ENCODE measurements at places on chromosomes 4 and X. TPM values are rescaled to one million over a fixed set of nuclear protein-coding genes. Genes with fewer than 3 reads are reported as not detected.

KLHL34 gene
- not detected for total RNA-seq

IQSEC2 gene
- 16.6 TPM for total RNA-seq

ACE2 gene
- not detected for total RNA-seq

PDGFRA gene
- total RNA-seq: 3.2 TPM

TACR3 gene
- total RNA-seq: not detected

CXCL9 gene
- not detected for total RNA-seq

ARX gene
- total RNA-seq: not detected

DNA sequence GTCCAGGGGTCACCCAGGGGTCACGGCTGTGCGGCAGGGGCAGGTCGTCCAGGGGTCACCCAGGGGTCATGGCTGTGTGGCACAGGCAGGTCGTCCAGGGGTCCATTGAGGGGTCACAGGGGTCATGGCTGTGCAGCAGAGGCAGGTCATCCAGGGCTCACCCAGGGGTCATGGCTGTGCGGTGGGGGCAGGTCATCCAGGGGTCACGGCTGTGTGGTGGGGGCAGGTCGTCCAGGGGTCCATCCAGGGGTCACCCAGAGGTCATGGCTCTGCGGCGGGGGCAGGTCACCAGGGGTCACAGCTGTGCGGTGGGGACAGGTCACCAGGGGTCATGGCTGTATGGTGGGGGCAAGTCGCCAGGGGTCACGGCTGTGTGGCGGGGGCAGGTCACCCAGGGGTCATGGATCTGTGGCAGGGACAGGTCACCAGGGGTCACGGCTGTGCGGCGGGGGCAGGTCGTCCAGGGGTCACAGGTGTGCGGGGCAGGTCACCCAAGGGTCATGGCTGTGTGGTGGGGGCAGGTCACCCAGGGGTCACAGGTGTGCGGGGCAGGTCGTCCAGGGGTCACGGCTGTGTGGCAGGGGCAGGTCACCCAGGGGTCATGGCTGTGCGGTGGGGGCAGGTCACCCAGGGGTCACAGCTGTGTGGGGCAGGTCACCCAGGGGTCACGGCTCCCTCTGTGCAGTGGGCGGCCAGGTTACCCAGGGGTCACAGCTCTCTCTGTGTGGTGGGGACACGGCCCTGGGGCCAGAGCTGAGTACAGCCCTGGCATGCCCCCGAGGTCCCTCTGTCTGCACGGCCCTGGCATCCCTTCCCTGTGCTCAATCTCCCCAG lies 16.0 kb downstream of the ATP5ME start:
- DNase-seq: no peak

- no peak for DNase-seq
Observed at GRCh38 chr4:16078195-16078760, 5.5 kb downstream of the PROM1 start.

DNA sequence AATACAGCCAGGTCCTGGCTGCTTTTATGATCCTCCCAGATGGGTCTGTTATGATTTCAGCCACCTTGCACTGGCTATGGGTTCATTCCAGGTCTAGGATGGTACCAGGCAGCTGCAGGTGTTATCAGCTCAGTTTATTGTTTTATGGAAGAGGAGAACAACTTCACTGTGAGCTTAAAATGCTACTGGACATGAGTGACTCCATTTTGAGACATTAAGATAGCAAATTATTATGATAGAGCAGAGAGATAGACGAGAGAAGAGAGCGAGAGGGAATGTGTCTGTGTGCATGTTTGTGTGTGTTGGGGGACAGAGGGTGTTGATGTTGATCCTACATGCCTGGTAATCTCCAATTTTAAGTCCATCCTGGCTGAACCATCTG lies 820.2 kb downstream of the FSTL5 start:
- DNase-seq: no peak

DNA sequence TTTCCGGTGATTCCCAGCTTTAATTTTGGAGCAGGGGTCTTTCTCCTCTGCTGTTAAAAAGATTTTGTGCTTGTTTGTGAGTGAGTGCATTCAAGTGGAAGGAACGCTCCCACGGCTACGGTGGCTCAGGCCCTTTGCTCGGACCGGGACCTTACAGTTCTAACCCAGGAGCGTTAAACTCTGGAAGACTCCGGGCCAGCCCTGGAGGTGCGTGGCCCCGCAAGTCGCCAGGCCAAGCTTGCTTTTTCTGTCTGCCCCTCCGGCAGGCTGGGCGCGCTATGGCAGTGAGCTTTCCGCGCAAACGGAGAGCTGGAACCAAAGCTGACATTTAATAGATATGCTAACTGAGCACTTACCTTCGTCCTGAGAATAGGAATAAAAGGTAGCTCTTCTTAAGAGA lies 18.3 kb upstream of the PITX2 start:
- DNase-seq: no peak

GRCh38 chrX:24125028-24125612 lies 24.4 kb upstream of the ZFX start:
- DNase-seq: no peak

DNA sequence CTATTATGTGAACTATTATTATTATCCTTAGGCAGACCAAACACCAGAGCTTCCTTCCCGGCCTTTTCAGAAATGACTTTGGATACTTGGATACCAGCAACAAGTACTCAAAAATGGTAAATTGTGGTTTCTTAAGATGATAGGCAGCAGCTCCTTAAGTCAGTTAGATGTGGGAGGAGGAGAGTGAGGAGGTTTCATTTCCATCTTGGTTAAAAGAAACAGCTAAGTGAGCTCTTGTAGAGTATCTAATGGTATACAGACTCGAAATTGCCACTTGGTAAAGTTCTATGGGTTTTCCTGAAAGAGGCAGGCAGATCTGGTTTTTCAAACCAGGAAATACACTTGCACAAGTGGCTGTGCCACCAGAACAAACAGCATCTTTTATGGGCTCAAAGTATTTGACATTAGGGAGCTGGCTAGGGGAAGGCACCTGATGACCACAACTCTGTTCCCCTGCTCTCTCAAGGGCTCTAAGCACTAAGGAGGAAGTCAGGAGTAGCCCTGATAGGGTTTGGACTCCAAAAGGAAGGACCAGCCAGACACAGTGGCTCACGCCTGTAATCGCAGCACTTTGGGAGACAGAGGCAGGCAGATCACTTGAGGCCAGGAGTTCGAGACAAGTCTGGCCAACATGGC lies 130.9 kb downstream of the TMEM164 start:
- DNase-seq: no peak

GRCh38 chr4:189656641-189657040 lies 284.0 kb upstream of the FRG1 start:
- DNase-seq: no peak

DNA sequence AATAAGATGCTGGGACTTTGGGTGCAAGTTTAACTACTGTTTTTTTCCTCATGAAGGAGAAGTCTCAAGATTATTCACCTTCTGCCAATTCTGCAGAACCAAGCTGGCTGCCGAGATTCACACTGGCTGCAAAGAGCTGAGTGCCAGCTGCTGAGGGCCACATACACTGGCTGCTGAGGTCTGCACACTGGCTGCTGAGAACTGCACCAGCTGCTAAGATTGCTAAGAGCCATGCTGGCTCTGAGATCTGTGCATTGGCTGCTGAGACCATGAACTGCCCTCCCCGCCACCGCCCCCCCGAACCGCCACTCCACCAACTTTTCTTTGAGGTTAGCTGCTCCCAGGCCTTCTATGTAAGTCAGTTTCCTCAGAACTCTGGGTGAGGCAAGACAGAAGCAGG lies 330.3 kb downstream of the CBLL2 start:
- no peak for DNase-seq

GRCh38 chr4:107705742-107706556 lies 14.1 kb downstream of the PAPSS1 start:
- DNase-seq: no peak

DNA sequence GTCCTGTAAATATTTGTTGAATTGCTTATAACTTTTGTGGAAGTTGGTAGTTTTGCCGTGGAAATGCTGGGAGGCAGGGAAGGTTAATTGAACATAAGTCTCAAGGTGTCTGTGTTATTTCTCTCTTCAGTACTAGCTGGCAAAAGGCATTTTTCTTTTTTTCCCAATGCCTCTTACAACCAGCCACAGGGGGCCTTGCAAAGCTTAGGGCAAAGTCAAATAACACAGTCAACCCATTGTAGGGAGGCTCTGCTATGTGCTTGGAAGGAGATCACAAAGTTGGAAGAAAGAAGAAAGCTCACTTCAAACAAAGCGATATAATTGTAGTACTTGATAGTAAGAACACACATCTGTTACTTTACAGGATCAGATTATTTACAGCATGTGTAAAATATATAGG lies 802.6 kb downstream of the PDHA2 start:
- DNase-seq: no peak

GRCh38 chr4:24476282-24476681 lies 108.1 kb downstream of the DHX15 start:
- no peak for DNase-seq

DNA sequence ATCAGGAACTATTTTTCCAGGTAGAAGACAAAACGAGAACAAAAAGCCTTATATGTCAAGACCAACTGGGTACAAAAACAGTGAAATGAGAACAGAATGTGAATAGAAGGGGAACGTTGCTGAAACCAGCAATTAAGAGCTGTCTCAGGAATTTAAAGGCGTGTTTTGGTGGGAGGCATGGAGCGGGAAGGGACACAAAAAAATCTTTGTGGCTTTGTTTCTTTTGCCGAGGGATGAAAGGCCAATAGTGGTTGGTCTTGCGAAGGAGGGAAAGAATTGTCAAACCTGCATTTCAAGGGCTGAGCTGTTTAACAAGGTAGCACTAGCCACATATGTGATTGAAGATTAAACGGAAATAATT lies 103.8 kb downstream of the USP46 start:
- no peak for DNase-seq

- DNase-seq: no peak
Observed at GRCh38 chrX:92231391-92231790, 452.2 kb downstream of the PCDH11X start.

DNA sequence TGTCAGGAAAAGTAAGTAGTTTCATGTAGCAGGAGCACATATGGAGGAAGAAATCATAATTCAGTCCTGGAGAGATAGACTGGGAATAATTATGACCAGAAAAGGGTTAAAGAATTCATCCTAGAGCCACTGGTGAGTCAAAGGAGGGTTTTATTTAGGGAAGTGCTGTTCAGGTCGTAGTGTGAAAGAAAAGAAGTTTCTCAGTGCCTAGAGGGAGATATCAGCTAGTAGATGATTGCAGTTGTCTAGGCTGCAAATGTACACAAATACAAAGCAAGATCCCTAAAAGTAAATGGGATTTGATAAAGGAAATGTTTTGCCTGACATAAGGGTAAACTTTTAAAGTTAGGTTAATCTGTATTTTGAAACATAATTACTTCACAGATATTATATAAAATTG lies 403.2 kb downstream of the ACTRT1 start:
- no peak for DNase-seq

- DNase-seq: no peak
Observed at GRCh38 chrX:16213961-16214360, 46.7 kb downstream of the MAGEB17 start.

DNA sequence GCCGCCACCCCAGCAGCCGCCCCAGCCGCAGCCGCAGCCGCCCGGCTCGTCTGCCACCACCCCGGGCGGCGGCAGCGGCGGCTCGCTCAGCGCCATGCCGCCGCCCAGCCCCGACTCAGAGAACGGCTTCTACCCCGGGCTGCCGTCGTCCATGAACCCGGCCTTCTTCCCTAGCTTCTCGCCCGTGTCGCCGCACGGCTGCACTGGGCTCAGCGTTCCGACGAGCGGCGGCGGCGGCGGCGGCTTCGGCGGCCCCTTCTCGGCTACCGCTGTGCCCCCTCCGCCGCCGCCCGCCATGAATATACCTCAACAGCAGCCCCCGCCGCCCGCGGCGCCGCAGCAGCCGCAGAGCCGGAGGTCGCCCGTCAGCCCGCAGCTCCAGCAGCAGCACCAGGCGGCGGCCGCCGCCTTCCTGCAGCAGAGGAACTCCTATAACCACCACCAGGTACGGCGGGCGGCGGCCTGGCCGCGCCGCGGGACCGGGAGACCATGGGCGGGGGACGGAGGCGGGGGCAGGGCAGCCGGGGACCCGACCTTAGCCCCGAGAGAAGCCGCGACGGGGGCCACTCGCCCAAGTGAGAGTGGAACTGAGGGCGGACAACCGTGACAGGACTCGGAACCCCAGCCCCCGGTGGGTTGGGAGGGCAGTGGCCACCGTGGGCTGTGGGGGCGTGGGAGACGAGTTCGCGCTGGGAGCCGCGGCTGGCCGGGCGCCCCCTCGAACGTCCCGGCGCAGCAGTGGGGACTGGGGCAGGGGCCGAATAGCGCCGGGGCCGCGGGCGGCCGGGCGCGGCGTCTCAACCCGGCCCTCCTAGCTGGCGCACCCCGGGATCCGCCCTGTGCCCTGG lies 1.8 kb downstream of the CPEB2 start:
- no peak for DNase-seq

DNA sequence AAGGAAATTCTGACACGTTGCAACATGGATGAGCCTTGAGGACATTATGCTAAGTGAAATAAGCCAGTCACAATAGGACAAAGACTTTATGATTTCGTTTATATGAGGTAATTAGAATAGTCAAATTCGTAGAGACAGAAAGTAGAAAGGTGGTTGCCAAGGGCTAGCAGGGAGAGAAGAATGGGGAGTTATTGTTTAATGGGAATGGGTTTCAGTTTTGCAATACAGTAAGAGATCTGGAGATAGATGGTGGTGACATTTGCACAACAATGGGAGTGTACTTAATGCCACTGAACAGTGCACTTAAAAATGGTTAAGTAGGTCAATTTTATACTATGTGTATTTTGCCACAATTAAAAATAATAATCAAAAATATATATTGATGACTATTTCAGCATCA lies 43.4 kb upstream of the TMEM154 start:
- DNase-seq: no peak

DNA sequence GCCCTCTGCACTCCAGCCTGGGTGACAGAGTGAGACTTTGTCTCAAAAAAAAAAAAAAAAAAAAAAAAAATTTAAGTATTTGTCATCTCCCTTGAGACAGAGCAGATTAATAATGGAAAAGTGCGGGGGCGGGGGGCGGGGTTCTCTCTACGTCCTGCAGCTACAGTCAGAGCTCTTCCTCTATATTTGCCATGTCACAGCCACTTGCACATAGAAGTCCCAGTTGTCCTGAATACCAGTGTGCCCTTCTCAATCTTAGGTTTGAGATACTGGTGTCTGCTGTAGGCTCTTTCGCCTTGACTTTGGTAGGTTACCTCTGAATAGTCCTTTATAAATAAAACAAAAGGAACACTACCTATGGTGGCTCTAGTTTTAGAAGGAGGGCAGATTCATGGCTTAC lies 237.8 kb upstream of the PGRMC2 start:
- no peak for DNase-seq

DNA sequence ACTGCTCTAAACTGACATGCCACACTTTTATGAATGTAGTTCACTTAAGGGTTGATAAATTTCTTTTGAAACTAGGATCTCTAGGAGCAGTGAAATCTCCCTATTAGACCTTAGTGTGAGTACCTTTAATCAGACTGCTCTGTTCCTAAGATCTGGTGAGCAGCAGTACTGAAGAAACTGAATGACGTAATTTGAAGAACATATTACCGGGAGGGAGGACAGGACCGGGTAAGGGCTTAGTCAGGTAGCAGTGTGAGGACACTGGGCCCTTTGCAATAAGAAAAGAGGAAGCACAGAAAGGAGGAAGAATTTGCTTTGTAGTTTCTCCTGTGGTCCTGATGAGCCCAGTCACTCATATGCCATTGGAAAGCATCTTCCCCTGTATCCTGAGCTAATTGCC lies 255.2 kb downstream of the THOC2 start:
- DNase-seq: no peak
